ENCODE measurements at places on chromosomes 6 and 20. TPM values are rescaled to one million over a fixed set of nuclear protein-coding genes. Genes with fewer than 3 reads are reported as not detected.

- DNase-seq, result peak; percentile 49
Observed at GRCh38 chr6:142542704-142543233, 241.0 kb downstream of the ADGRG6 start.

The TRIM10 gene
- not detected for total RNA-seq

GRCh38 chr20:45578231-45578630, 853 bp downstream of the WFDC8 start:
- no peak for DNase-seq

- no peak for DNase-seq
Observed at GRCh38 chr6:136764517-136764993, 27.7 kb downstream of the MAP3K5 start.

GRCh38 chr6:90216072-90216977, 80.3 kb downstream of the BACH2 start:
- DNase-seq, result no peak
